NB4 (cell line): ENCODE measurements at places on chromosomes 5 and 9.

- DNase-seq, result no peak
Observed at GRCh38 chr5:8923526-8923925, 622.3 kb downstream of the SEMA5A start.

DNA sequence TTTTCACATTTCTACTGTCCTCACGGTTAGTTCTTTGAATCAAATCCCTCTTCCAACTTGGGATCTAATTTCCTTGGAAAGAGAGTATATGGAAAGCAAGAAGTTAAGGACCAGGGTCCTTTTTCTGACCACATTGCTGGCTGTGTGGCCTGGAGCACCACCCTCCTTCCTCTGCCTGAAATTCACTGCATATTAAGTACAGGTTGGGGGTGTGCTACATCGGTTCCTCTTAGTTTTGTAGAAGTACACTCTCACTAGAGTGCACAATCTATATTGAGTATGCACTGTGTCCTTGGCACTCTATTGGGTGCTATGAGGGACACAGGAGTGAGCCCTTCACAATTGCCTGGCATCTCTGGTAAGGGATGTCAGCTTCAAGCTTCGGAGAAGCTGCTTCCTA is 53.8 kb upstream of the KLF9 start:
- DNase-seq, result no peak

DNA sequence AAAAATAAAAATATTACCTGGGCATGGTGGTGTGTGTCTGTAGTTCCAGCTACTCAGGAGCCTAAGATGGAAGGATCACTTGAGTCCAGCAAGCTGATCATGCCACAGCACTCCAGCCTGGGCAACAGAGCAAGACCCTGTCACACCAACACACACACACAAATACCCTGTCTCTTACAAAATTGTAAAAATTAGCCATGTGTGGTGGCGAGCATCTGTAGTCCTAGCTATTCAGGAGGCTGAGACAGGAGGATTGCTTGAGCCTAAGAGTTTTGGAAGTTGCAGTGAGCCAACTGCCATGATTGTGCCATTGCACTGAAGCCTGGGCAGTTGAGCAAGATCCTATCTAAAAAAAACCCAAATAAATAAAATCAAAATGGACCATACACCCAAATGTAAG is 32.1 kb upstream of the DENND4C start:
- no peak for DNase-seq

DNA sequence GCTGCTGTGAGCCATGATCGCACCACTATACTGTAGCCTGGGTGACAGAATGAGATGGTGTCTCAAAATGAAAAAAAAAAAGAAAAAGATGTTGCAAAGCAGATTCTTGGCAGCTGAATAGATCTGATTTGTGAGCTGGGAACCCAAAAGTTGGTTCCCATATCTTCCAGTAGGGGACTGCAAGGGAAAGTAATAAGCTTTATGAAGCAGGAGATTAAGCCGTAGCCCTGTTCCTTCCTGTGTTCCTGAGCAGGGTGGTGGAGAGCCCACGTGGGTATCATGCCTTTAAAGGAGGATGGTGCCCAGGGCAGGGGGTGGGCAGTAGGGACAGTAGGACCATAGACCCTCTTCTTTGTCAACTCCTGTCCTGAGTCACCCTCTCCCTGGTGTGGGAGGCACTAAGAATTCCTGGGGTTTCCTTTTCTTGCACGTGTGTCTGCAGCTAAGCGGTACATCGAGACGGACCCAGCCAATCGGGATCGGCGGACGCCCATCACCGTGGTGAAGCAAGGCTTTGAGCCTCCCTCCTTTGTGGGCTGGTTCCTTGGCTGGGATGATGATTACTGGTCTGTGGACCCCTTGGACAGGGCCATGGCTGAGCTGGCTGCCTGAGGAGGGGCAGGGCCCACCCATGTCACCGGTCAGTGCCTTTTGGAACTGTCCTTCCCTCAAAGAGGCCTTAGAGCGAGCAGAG is 37.9 kb downstream of the STOM start:
- no peak for DNase-seq

DNA sequence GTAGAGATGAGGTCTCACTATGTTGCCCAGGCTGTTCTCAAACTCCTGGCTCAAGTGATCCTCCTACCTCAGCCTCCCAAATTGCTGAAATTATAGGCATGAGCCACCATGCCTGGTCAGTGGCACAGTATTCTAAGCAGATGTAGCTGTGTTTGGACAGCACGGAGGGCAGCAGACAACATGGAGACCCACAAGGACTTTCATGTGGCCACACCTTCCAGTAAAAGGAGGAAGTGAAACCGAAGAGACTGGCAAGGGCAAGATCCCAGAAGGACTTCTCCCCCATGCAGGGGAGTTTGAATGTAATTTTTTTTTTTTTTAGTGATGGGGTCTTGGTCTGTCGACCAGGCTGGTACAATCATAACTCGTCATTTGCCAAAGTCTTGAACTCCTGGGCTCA is 172.2 kb downstream of the TRPM3 start:
- DNase-seq, result peak; percentile 35

GRCh38 chr5:107063511-107063910 is 607.2 kb downstream of the EFNA5 start:
- no peak for DNase-seq
